Hindlimb muscle (tissue), 1 donor: ENCODE measurements at places on chromosomes 2 and 18.

DNA sequence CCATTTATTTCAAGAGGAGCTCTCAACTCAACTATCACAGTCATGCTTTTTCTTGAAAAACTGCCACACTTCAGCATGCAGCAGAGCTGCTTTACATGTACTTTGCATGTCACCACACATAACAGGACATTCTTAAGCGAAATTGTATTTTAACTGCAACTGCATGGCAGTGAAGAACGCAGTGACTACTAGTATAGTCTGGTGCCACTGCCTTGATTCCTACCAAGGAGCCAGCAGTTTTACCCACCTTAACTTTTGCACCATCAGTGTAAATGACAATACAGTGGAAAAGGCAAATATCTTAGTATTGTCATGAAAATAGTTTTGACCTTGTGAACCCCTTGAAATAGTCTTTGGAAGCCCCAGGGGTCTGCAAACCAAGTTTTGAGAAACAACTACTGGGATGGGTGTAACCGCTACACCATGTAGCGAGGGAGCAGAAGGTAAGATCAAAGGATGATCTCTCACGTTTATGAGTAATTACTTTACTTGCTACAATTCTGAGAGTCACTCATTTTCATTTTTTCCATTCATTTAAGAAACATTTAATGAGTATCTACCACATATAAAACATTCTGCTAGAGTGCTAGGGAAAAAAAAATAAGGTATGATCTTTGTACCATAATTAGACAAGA lies 32.3 kb upstream of the MPP4 start:
- DNase-seq: no peak

DNA sequence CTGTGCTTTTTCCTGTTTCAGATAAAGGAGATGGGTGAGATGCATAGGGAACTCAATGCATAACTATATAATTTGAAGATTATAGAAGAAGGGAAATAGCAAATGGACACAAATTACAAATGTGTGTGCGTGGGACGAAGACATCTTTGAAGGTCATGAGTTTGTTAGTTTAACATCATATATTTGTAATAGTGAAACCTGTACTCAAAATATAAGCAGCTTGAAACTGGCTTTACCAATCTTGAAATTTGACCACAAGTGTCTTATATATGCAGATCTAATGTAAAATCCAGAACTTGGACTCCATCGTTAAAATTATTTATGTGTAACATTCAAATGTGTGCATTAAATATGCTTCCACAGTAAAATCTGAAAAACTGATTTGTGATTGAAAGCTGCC lies 16.4 kb upstream of the MSH2 start:
- no peak for DNase-seq

DNA sequence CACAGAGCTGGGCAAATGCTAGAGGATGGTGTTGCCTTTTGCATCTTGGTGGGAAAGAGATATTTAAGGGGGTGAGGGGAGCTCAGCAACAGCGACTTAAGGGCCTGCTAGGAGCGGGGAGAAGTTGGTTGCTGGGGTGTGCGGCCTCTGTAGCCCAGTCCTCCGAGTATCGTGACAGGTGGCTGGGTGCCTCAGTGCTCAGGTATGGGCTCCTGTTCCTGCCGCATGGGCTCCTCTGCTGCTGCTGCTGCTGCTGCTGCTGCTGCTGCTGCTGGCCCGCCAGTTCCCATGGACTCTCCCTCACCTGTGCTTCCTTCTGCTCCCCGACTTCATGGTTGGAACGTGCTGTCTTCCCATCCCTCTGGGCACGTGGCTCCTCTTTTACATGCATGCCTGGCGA lies 22.0 kb downstream of the AGAP1 start:
- DNase-seq: no peak

GRCh38 chr2:69584127-69584889 lies 59.2 kb downstream of the AAK1 start:
- DNase-seq: no peak

GRCh38 chr2:40955635-40956034 lies 503.7 kb upstream of the SLC8A1 start:
- DNase-seq: no peak

DNA sequence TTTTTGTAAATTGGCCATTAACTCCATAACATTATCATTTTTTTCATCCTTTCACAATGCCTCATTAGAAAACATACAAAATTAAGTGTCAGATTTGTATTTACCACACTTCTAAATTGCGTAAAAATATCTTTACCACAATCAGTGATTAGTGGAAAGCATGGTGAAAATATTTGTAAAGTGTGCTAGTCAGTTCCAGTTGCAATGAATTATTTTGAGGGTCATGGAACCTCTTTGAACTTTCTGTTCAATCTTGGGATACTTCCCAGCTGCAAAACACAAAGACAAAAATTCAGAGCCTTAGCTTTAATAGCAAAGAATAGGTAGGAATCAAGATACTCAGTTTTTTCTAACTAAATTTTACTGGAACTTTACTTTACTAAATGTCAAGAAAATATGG lies 4.0 kb upstream of the COL3A1 start:
- no peak for DNase-seq

DNA sequence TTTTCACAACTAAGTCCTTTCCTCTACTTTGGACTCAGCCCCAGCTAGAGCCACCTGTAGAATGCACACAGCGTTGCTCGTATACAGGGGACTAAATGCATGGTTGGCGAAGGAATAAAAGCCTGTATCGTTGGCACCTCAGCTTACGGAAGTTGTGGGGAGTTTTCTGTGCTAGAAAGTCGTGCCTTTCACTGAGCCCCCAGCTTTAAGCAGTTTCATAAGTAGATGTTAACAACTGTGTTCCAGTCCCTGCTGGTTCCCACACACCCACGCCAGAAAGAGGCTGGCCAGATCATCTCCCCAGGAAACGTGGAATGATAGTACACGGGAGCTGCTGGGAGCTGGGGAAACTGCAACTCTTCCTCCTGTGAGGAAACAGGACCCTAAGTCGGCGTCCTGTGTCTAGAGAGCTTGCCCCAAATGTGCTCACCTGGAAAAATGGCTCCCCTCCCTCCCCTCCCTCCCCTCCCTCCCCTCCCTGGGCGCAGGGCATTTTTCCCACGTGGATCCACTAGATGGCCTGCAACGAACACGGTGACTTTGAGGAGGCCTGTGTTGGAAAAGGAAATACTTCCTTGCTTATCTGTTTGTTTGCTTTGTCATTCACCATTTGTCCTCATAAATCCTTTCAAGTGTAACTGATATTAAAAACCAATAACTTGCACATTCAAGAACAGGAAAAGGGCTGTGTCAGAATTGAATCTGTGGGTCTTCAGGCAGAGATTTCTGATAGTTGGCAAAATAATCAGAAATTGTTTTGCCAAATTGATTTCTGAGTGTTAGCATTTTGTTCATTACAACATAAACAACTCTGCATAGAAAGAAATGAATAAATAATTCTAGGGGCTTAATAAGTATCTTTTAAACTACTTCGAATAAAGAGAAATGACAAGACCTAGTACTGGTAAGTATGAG lies 43.9 kb upstream of the RFX8 start:
- no peak for DNase-seq
